ENCODE measurements at places on chromosomes 4 and X.

DNA sequence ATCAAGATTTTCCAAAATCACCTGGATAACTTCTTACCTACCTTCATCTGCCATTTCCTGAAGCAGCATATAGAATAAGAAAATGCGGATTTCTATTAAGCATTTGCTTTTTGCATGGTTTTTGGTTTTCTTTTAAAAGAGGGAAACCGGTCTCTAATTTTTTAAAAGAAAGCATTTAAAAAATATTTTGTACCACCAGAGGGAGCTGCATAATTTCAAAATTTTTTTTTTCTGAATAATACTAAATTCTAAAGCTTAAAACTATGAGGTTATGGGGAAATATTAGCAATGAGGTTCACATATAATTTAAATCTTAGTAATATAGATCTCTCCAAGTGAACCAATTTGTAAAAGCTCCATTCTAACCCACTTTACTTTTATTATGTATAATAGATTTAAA is 137.7 kb upstream of the TENT5D start:
- no peak for DNase-seq

GRCh38 chr4:111630705-111631104 is 514.5 kb upstream of the FAM241A start:
- peak; percentile 29 for DNase-seq

- no peak for DNase-seq
These were observed 174.0 kb upstream of the GATB start for GRCh38 chr4:151934766-151935165.

DNA sequence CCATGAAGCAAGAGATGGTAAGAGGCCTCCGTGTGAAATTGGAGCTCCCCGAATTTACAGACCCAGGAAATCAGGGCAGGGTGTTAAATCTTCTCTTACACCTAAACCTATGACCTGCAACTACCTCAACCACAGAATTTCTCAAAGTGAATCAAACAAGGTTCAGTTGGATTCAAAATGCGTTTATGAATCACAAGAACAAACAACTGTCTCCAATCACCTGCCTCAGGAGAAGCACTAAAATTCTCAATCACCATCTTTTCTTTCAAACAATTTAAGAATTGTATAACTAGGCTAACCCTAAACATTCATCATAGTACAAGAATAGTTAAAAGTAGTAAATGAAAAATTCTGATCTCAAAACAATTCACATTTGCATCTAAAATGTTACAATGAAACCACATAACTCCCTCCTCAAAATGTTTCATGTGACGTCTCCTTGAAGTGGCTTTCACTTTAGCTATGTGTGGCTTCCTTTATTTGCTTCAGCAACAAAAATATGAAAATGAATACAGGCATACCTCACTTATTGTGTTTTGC is 19.2 kb downstream of the PPP3CA start:
- DNase-seq, result no peak

DNA sequence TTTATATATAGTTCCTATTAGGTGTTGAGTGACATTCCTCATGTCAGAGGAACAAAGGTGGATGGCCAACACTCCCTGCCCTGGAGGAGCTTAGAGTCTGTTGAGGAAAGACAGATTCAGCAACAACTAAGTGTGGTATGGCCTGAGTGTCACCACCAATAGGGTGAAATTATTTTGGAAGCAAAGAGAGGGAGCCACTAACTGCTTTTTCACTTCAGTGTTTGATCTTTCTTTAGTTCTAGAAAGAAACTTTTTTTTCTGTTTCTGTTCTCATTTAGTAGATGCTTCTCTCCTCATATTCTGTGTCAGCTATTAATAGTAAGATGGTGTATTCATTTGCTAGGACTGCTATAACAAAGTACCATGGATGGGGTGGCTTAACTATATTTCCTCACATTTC is 81.5 kb downstream of the ARX start:
- DNase-seq, result no peak

DNA sequence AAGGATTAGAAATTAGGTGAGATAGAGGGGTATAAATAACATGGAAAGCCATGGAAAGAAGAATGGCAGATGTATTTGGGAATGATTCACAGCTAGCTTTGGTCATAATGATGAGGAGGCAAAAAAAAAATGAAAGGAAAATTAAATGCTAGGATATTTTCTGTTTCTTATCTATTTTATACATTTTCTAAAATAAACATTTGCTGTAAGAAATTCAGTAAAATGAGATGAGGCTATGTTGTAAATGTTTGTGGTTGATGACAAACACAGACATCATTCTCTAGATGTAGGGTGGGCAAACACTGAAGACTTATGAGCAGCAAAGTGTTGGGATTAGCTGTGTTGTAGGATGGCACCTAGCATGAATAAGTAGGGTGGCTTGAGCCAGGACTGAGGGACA is 407.1 kb downstream of the IL15 start:
- no peak for DNase-seq

DNA sequence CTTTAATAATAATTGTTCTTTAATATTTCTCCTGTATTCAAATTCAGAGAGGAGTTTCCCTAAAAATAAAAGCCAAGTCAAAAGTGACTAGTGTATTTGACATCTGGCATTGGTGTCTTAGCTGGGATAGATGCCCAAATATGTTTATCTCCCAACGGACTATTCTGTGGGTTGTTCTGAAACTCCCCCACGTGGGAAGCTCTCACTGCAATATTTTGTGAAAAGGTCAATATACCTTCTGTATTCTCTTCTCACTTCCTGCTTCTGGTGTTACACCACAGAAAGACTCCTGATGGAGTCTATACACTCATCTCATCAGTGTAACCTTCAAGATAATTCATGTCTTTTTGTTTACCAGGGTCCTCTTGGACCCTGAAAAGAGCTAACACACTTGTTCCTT is 2052.8 kb upstream of the TENM3 start:
- DNase-seq, result no peak

- DNase-seq, result peak; percentile 86
These were observed at the start of gene SLC10A3 for GRCh38 chrX:154490414-154491083. TSS of gene SLC10A3 (minus strand) at chrX:154490629. CDS start at chrX:154488940, 1,689 bp downstream.

GRCh38 chr4:67883458-67883857 is 344 bp downstream of the TMPRSS11D start:
- no peak for DNase-seq

DNA sequence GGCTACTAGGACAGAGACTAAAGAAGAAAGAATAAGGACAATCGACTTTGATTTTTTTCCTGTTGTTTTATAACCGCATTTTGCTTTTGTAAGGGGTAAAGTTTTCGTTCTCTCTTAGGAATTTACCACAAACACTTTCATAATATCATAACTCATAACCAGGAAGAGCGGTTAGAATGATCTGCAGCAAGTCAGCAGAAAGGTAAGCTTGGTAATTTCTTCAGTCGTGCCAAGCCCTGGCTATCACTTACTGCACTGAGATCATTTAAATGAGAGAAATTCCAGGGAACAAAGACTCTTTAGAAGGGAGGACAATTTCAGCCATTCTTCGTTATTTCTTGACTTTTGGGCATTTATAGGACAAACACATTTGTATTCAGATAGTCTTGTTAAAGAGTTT is 258.1 kb downstream of the UNC5C start:
- DNase-seq, result no peak

- DNase-seq, result no peak
These were observed 17.6 kb downstream of the THAP9 start for GRCh38 chr4:82918091-82918490.

DNA sequence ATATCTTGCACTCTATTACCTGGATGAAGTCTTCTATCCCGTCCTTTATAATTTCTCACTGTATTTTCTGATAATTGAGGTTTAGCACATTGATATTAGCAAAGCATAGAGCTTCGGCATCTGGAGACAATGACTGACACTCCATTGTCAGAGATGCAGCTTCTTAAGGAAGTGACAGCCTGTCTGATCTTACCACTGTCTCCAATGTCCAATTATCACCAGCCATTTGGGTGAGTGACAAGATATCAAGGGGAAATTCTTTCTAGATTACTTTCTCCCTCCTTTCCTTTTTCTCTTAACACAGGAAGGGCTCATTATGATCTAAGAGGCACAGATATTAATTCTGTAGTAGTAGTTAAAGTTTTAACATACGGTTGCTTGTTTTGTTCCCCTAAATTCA is 86.4 kb downstream of the LDB2 start:
- DNase-seq, result no peak

- no peak for DNase-seq
These were observed 431.1 kb upstream of the HTR2C start for GRCh38 chrX:114152801-114153200.

- DNase-seq, result no peak
These were observed 182.5 kb upstream of the GALNT7 start for GRCh38 chr4:172986114-172986513.

- no peak for DNase-seq
These were observed 202.0 kb upstream of the PCDH7 start for GRCh38 chr4:30518211-30518610.

DNA sequence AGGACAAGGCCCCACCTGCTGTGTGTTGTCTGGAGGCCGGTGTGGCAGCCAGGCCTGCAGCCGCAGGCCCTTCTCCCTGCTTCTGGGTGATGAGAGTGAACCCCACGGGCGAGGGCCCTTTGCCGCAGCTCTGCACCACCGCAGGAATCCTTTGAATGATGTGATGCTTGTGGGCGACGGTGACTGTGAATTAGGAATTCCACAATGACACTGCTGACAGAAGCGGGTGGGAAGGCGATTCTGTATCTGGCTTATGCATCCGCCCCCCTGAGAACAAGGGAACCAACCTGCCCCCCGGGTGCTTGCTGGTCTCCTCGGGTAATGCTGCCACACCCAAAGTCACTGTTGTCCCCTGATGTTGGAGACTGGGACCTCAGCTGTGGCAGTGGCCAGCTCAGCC is 19.5 kb upstream of the MAN2B2 start:
- no peak for DNase-seq

DNA sequence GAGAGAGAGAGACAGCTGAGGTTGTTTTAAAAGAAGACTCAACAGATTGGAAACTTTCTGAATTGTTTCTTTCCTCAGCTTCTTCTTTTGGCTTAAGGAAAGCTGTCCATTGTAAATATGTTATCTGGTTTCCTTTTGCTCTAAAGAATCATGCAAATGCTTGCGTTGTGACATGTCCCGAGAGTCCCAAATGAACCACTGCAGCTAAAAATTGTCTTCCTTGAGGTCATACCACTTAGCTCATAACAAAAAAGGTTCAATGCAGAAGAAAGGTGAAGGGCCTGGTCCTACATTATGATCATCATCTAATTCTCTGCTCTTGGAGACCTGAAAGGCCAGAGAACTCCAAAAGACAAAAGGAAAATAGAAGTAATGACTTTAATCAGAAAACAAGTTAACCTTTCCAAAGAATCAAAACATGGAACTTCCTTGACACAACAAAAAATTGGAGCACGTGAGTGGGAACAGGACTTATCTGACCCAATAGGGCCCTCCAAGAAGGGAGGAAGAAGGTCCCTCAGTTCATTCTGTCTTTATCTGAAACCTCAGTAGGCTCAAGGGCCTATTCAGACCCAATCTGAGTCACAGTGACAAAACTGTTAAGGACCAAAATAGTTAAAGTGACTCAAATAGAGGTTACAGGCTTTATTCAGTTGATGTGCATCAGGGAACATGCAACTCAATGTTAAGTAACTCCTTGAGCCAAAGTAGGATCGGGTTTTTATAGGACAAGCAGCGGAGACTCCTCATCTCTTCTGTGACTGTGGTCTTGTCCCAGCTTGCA is 14.7 kb upstream of the VSIG1 start:
- DNase-seq, result no peak

- no peak for DNase-seq
These were observed 56.4 kb downstream of the C4orf51 start for GRCh38 chr4:145736241-145736831.

- no peak for DNase-seq
These were observed 91.1 kb upstream of the KIT start for GRCh38 chr4:54566608-54567007.

DNA sequence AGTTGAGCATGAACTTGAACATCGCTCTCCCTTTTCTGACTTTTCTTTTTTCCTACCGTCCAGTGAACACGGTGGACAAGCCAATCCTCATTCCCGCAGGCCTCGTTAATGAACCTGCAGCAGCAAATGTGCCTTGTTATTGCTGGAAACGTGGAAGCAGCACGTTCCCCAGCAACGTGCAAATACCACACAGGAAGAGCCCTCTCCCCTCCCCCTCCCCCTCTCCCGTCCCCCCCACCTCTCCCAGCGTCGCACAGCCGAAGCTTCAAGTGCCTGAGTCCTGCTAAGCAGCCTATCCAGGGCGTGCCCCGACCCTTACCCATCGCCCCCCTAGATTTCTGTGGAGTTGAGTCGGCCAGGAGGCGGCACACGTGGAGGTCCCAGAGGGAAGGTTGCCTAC is 219.9 kb downstream of the BCOR start:
- DNase-seq, result no peak

- DNase-seq, result no peak
These were observed 22.2 kb downstream of the CCDC149 start for GRCh38 chr4:24890561-24891126.

- DNase-seq, result no peak
These were observed 211.3 kb downstream of the ARHGAP10 start for GRCh38 chr4:147943159-147943638.

- DNase-seq, result no peak
These were observed 951.5 kb upstream of the POU3F4 start for GRCh38 chrX:82556588-82556987.

DNA sequence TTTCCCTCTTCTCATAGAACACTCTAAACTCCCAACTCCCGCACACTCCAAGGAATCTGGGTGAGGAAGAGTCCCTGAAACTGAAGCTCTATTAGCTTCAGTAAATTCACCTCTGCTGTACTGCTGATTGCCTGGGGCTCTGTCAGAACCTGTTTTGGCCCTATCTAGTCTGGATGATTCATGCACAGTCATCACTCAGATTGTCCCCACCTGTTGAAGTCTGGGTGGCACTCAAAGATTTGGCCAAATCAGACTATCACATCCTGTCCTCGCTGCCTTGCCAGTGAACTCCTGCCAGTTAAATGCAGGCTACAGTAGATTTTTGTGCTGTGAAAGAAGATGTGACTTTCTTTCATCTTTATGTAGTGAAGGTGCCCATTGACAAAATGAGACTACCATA is 63.5 kb upstream of the EMCN start:
- no peak for DNase-seq

GRCh38 chr4:147772459-147772969 is 40.6 kb downstream of the ARHGAP10 start:
- no peak for DNase-seq

GRCh38 chrX:18931972-18932371 is 51.9 kb downstream of the PHKA2 start:
- peak; percentile 22 for DNase-seq
